Cerebellar nuclear complex (tissue), 1 donor: ENCODE measurements at places on chromosomes 6 and 20.

DNA sequence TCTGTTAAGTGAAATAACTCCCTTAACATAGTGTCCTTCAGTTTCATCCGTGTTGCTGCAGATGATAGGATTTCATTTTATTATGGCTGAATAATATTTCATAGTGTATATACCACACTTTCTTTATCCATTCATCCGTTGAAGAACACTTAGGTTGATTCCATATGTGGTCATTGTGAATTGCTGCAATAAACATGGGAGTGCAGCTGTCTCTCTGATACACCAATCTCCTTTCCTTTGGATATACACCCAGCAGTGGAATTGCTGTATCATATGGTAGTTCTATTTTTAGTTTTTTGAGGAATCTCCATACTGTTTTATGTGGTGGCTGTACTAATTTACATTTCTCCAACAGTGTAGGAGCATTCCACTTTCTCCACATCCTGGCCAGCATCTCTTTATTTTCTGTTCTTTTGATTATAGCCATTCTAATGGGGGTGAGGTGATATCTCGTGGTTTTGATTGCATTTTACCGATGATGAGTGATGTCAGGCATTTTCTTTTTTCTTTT is 193.2 kb downstream of the SLC16A10 start:
- DNase-seq, result no peak

DNA sequence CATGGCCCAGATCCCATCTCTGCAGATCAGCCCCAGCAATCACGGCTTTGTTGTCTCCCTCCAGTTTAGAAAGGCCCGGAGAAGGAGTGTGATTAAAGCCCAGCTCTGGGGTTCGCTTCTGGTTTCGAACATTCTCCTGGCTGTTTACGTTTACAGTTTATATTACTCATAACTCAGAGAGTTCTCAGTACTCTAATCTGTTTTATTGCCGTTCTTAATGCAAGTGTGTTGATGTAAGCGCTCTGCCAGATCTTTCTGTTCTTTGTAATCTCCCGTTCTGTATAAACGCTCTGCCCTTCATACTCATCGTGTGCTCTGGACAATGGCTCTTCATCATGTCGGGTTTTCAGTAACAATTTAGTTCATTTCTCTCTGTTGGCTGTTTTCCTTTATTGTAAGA is 118.0 kb upstream of the PRND start:
- DNase-seq, result no peak

- DNase-seq, result no peak
Measured at GRCh38 chr20:18031050-18031449, 26.7 kb downstream of the OVOL2 start.

- DNase-seq, result no peak
Measured at GRCh38 chr6:89406141-89406540, 5.9 kb downstream of the RRAGD start.

DNA sequence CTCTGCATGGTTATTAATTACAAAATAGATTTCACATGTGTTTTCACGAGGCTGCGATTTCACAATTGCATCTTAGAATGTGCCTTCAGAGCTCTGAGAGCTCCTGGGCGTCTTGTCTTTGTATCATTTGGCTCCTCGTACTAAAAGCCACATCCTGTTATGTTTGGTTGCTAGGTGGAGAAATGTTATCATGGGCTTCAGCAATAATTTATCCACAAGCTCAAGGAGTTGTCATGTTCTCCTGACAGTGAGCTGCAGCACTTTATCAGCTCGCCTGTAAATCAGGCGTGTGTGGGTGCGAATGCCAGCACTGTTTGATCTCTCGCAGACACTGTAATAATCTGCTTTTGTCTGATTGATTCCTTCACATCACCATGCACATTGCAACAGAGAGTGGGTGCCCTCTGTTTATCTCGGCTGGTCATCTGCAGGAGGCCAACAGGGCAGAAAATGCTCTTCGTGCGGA is 218.6 kb upstream of the ZFP64 start:
- no peak for DNase-seq
